Psoas muscle (tissue), 8 donors: ENCODE measurements at places on chromosomes 12 and 14. TPM values are rescaled to one million over a fixed set of nuclear protein-coding genes. Genes with fewer than 3 reads are reported as not detected.

Gene GPR84
- total RNA-seq, result not detected

Gene KRT84
- not detected for total RNA-seq

Gene ANKRD33
- total RNA-seq, result not detected

Gene MIP
- not detected for total RNA-seq

Gene CMA1
- total RNA-seq, result 0.38 TPM

Gene HOXC9
- total RNA-seq, result 6.4 TPM

Gene SLC7A7
- 1.8 TPM for total RNA-seq

Gene CACNA1C
- 1.0 TPM for total RNA-seq

Gene RERG
- 1.6 TPM for total RNA-seq

Gene KRT83
- total RNA-seq, result not detected

Gene ACSS3
- 15.4 TPM for total RNA-seq

Gene GLI1
- total RNA-seq, result not detected

Gene STXBP6
- total RNA-seq, result 2.6 TPM

Gene KRT3
- not detected for total RNA-seq

Gene ARHGAP9
- total RNA-seq, result 4.6 TPM

Gene CAPZA3
- total RNA-seq, result not detected

Gene PCED1B
- 1.2 TPM for total RNA-seq

Gene CNTN1
- total RNA-seq, result 0.23 TPM

Gene ZNF26
- total RNA-seq, result 2.9 TPM

Gene ERP27
- total RNA-seq, result 0.24 TPM

Gene KRT80
- total RNA-seq, result 1.0 TPM

Gene NR4A1
- 17.5 TPM for total RNA-seq

Gene MYO1H
- not detected for total RNA-seq

Gene FAM234B
- 2.1 TPM for total RNA-seq

Gene PRR4
- 1.0 TPM for total RNA-seq

Gene SELPLG
- total RNA-seq, result 2.3 TPM

Gene SPX
- 4.4 TPM for total RNA-seq

Gene KANSL2
- total RNA-seq, result 30.7 TPM

Gene MGST1
- total RNA-seq, result 12.2 TPM

Gene LPAR5
- 0.34 TPM for total RNA-seq

Gene MOAP1
- 28.4 TPM for total RNA-seq

Gene MYF6
- total RNA-seq, result 367 TPM

Gene TMEM121
- total RNA-seq, result 0.39 TPM

Gene CD69
- total RNA-seq, result 0.49 TPM

Gene INSM2
- total RNA-seq, result not detected

Gene OASL
- total RNA-seq, result 0.30 TPM

Gene KCNC2
- 0.99 TPM for total RNA-seq

Gene TMCC3
- total RNA-seq, result 21.2 TPM
